BE2C (cell line): ENCODE measurements at places on chromosomes 1 and 21.

GRCh38 chr1:177228693-177229065 lies 57.9 kb downstream of the BRINP2 start:
- DNase-seq = no peak

- DNase-seq = no peak
Measured at GRCh38 chr1:51957618-51958017, 32.9 kb downstream of the RAB3B start.

- DNase-seq = no peak
Measured at GRCh38 chr21:43591571-43591970, 67.7 kb downstream of the HSF2BP start.

DNA sequence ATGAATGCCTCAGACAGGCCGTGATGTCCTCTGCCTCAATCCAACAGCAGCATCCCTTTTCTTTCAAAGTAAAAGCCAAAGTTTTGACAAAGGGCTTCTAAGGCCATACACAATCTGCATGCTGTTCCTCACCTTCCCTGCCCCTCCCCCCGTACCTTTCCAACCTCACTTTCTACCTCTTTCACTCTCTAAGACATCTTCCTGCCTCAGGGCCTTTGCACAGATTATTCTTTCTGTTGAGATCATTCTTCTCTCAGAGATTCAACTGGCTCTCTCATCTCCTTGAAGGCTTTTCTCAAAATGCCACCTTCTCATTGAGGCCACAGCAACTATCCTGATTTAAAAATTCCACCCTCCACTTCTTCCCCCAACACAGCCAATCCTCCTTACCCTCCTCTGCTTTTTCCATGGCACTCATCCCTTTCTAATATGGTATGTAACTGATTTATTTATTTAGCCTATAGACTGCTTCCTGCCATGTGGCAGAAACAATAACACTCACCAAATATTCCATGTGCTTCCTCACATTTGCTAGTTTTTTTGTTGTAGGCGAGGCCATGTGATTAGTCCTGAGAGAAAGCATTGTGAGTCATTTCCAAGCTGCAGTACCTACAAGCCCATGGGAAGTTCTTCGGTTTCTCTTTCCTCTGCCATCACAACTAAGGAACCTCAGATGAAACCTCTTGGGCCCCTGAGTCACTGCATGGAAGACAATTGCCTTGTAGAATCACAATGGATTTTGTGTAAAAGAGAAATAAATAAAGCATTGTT lies 58.7 kb upstream of the GADD45A start:
- DNase-seq = no peak

GRCh38 chr1:27887215-27888021 lies 15.1 kb downstream of the THEMIS2 start:
- DNase-seq = no peak

- DNase-seq = no peak
Measured at GRCh38 chr21:36481639-36482038, 1.7 kb upstream of the CLDN14 start.
